ENCODE measurements at places on chromosomes 1 and 21. TPM values are rescaled to one million over a fixed set of nuclear protein-coding genes. Genes with fewer than 3 reads are reported as not detected.
A peak's percentile ranks its signal among the peaks of the same experiment; 100 is the strongest.

GRCh38 chr1:11059968-11060830 is at the start of gene SRM:
TSS of gene SRM (minus strand) at chr1:11060018. CDS start at chr1:11059943, 75 bp downstream.
- H3K4me1 ChIP-seq: peaks cover 26% of the 10 kb centered on the region
- H3K4me3 ChIP-seq: peak within 1 kb of the TSS; percentile 90
- no peak for DNase-seq
- peak within 1 kb of the TSS; percentile 63 for H3K27ac ChIP-seq
- no peaks in the 10 kb centered on the region for H3K27me3 ChIP-seq

- H3K4me3 ChIP-seq: no peak overlapping the region
- H3K4me1 ChIP-seq: no peaks in the 10 kb centered on the region
- no peaks in the 10 kb centered on the region for H3K36me3 ChIP-seq
These were observed 8.6 kb upstream of the MRPL39 start for GRCh38 chr21:25615880-25616279.

- H3K27me3 ChIP-seq: no peaks in the 10 kb centered on the region
- DNase-seq: no peak
- H3K4me1 ChIP-seq: peaks cover 64% of the 10 kb centered on the region
- no peaks in the 10 kb centered on the region for H3K36me3 ChIP-seq
- H3K4me3 ChIP-seq: peak overlapping the region; percentile 8
- peak overlapping the region; percentile 84 for H3K27ac ChIP-seq
These were observed 26.4 kb downstream of the ABCA4 start for GRCh38 chr1:94094469-94095111.

GRCh38 chr1:100606438-100606837 is 68.5 kb downstream of the GPR88 start:
- H3K27me3 ChIP-seq: no peaks in the 10 kb centered on the region
- no peak overlapping the region for H3K27ac ChIP-seq
- H3K4me3 ChIP-seq: no peak overlapping the region
- no peaks in the 10 kb centered on the region for H3K36me3 ChIP-seq
- no peaks in the 10 kb centered on the region for H3K4me1 ChIP-seq

- H3K27ac ChIP-seq: no peak overlapping the region
- DNase-seq: no peak
- no peak overlapping the region for H3K4me3 ChIP-seq
- no peaks in the 10 kb centered on the region for H3K36me3 ChIP-seq
- peaks cover 5% of the 10 kb centered on the region for H3K4me1 ChIP-seq
These were observed 183.7 kb downstream of the CLIC6 start for GRCh38 chr21:34852448-34852847.

GABRD gene
- not detected for total RNA-seq

All from vagina (tissue), 2 donors.